Esophagus squamous epithelium (tissue), 5 donors: ENCODE measurements at places on chromosomes 16 and 17.

GRCh38 chr16:4019371-4019791 lies 96.9 kb downstream of the ADCY9 start:
- DNase-seq = no peak

- no peak for DNase-seq
Observed at GRCh38 chr16:67278773-67279295, 498 bp upstream of the PLEKHG4 start.

GRCh38 chr17:39636587-39636926 lies 387 bp upstream of the STARD3 start:
- no peak for DNase-seq

- no peak for DNase-seq
Observed at GRCh38 chr17:2994441-2994840, 69.0 kb downstream of the OR1D5 start.

GRCh38 chr17:80035937-80036714 lies at the start of gene CCDC40:
Gene CCDC40 (plus strand): TSS chr17:80036642. CDS start chr17:80036663, 21 bp downstream.
- DNase-seq = no peak

GRCh38 chr17:72826602-72827001 lies 265.9 kb downstream of the SLC39A11 start:
- no peak for DNase-seq

DNA sequence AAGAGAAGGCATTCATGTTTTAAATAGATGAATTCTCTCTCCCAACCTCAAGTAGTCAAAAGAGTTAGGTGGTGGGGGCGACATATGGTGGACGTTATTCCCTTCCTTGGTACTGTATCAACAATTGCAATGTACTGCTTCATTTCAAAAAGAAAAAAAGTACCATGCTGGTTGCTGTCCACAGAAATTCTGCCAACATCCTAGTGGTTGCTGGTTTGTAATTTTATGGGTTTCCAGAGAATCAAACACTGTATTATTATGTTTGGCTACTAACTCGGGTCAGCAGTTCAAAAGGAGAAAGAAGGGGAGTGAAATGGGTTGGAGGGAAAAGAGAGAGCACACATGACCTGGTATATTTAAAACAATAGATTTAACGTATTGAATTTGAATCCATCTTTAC lies 61.1 kb upstream of the KCNJ16 start:
- DNase-seq = no peak

GRCh38 chr17:48770954-48771353 lies 42.4 kb upstream of the HOXB13 start:
- no peak for DNase-seq

GRCh38 chr16:57253466-57253865 lies 8.4 kb downstream of the ARL2BP start:
- no peak for DNase-seq

- DNase-seq = no peak
Observed at GRCh38 chr16:68187505-68187904, 48.4 kb downstream of the ESRP2 start.
